Esophagus squamous epithelium (tissue), 5 donors: ENCODE measurements at places on chromosomes 3 and 15.

- no peak for DNase-seq
Measured at GRCh38 chr3:69051756-69052471, at the start of gene TMF1. Gene TMF1 (minus strand): TSS chr3:69052333. CDS start chr3:69052086, 247 bp downstream.

GRCh38 chr3:12935023-12935860 is 93.9 kb upstream of the RPL32 start:
- DNase-seq = no peak

- no peak for DNase-seq
Measured at GRCh38 chr3:194584320-194584776, 48.9 kb downstream of the TMEM44 start.

- no peak for DNase-seq
Measured at GRCh38 chr3:155934230-155934629, 63.8 kb downstream of the GMPS start.
